ENCODE measurements at places on chromosomes 3 and 15. TPM values are rescaled to one million over a fixed set of nuclear protein-coding genes. Genes with fewer than 3 reads are reported as not detected.

The EPHA3 gene
- total RNA-seq = 2.1 TPM

DNA sequence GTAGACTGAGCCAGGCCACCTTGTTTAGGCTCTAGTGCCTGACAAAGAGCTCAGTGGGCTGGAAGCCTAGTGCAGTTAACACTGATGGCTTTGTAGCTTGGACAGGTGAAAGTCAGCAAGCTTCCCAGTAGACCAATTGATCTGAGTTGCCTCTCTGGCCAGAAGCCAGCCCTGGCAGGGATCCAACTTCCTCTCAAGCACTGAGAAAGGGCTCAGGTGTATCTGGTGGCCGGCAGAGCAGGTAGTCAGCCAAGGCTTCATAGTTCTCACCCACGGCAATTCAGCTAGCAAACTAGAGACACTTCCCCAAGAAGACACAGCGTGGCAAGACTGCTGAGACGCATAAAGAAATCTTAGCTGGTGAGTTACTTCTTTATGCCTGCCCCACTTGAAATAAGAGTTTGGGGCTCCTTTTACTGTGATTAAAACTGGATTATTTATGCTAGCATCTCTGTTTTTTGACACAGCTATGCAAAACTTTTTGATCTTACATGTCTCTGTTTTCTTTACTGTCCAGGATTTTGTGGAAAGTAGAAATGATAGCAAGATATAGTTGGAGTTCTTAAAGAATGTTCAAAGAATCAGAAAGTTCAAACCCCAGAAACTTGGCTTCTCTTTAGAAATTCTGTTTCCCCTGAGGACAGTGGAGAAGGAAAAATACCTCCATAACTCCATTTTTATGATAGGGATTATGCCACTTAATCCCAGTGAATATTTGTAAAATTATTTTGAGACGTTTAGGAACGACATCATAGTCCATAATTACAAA is 8.4 kb upstream of the CA12 start:
- no peak for ATAC-seq

GRCh38 chr3:130971208-130971607 is 55.4 kb downstream of the ASTE1 start:
- peak; percentile 63 for ATAC-seq

DNA sequence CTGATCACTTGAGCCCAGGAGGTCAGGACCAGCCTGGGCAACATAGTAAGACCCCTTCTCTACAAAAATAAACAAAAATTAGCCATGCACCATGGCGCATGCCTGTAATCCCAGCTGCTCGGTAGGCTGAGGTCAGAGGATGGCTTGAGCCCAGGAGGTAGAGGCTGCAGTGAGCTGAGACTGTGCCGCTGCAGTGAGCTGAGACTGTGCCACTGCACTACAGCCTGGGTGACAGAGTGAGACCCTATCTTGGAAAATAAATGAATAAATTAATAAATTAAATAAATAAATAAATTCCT is 10.8 kb downstream of the SHISA5 start:
- ATAC-seq = no peak

GRCh38 chr3:16907243-16907642 is 22.5 kb downstream of the PLCL2 start:
- peak; percentile 71 for ATAC-seq

DNA sequence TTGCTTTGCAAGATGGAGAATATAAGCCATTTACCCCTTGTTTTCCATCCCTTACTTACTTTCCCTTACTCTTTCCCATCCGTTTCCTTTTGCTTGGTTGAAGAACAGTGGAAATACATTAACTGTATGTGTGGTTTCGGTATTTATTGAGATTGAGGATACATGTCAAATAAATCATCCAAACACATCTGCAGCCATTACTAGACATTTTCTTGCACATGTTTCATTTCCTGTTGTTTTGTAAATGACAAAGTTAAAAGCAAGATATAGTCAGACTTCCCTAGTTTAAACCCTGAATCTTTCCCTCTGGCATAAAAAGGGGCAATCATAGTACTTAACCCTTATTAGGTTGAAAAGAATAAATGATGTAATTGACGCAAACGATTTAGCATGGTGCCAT is 82.1 kb upstream of the BCHE start:
- no peak for ATAC-seq
